ENCODE measurements at places on chromosomes 2 and 18.

- DNase-seq, result no peak
These were observed 70.6 kb upstream of the TCF7L1 start for GRCh38 chr2:85062565-85062964.

DNA sequence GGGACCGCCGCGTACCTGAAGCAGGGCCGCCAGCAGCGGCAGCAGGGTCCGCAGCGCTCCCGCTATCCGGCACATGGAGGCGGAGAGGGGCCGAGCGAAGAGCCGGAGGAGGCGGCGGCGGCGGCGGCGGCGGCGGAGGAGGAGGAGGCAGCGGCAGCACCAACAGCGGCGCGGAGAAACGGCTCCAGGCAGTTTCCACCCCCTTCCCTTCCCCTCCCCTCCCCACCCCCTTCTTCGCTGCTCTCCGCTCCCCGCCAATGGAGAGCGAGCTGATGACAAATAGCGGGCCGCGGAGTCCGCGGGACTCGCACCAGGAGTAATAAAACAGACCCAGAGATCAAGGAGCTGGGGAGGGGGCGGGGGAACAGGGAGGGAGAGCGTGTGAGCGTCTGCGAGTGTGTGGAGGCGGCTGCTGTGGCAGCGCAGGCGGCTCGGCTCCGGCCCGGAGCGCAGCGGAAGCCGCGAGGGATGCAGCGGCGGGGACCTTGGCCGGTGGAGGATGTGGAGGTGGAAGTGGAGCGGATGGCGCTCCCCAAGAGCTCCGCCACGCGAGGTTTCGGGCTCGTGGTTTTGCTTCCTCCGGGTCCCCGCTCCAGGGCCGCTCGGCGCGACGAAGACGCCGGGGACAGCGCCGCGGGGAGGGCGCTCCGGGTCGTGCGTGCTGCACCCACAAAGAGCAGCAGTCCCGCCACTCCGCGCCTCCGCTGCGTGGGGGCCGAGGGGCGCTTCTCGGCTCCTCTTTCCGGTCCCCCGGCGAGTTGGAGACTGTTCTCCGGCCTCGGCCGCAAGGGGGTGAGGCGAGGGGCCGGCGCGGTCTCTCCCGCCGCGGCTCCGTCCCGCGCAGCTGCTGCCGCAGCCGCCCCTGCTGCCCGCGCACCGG lies at the start of gene CDH2:
TSS of gene CDH2 (minus strand) at position 183 of the 880 bp plus-strand sequence. CDS start at position 75, 108 bp downstream.
- DNase-seq, result peak; percentile 68

- DNase-seq, result no peak
These were observed 263.2 kb upstream of the CDH7 start for GRCh38 chr18:65487569-65487968.

GRCh38 chr2:127609818-127610217 lies 36.1 kb upstream of the GPR17 start:
- no peak for DNase-seq

DNA sequence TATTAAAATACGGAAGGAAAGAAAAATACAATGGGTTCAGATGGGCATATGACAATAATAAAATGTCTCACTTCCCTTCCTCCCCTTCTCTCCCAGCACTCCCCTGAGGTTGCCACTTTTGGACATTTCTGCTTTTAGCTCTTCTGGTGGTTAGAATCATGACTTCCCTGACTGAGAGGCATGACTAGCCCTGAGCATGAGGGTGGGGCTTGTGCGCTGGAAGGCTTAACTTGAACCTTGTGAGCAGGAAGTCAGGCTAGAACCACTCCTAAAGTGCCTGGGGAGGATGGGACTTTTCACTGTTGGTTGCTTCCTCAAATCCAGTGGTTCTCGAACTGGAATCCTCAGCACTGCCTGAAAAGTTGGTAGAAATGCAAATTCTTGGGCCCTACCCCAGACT lies 19.7 kb upstream of the ARHGAP25 start:
- peak; percentile 50 for DNase-seq

GRCh38 chr2:84911135-84911678 lies 5.8 kb downstream of the TMSB10 start:
- DNase-seq, result no peak

DNA sequence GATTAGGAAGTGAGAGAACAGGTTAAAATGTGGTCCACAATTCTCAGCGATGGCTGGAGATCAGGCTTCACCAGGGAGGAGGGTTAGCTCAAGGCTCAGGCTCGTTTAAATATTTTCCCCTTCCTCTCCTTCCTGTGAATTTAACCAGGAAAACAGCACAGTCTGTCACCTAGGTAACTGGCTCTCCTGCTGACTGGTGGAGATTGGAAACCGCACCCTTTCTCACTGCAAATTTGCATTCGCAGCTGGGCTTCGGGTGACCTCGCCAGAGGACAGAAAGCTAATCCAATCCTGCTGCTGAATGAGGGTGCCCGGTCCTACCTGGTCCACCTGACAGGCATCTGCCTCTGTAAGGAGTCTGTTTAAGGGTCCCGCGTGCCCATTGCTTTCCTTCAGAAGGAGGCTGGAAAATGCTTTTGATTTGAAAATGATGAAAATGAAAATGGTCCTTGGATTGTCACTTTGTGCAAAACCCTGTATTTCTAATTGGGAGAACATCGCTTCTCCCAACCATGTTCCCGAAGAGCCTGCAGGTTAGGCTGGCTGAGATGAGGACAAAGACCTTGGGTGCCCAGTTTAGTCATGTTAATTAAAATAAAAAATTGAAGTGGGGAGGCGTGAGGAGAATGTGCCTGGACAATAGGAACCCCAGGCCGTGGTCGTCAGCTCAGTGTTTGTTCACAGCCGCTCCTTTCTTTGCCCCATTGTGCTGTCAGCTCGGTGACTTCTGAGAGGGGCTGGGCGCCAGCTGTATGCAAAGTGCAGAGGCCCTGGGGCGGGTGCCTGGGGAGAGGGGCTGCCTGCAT lies 43.4 kb upstream of the MTCL1 start:
- DNase-seq, result no peak

- no peak for DNase-seq
These were observed 213.3 kb downstream of the SETBP1 start for GRCh38 chr18:44893966-44894365.

- no peak for DNase-seq
These were observed 157.9 kb upstream of the GLI2 start for GRCh38 chr2:120577721-120578295.

GRCh38 chr2:153047220-153047619 lies 328.8 kb downstream of the ARL6IP6 start:
- no peak for DNase-seq

- no peak for DNase-seq
These were observed 8.1 kb downstream of the LRP2 start for GRCh38 chr2:169354244-169354643.

DNA sequence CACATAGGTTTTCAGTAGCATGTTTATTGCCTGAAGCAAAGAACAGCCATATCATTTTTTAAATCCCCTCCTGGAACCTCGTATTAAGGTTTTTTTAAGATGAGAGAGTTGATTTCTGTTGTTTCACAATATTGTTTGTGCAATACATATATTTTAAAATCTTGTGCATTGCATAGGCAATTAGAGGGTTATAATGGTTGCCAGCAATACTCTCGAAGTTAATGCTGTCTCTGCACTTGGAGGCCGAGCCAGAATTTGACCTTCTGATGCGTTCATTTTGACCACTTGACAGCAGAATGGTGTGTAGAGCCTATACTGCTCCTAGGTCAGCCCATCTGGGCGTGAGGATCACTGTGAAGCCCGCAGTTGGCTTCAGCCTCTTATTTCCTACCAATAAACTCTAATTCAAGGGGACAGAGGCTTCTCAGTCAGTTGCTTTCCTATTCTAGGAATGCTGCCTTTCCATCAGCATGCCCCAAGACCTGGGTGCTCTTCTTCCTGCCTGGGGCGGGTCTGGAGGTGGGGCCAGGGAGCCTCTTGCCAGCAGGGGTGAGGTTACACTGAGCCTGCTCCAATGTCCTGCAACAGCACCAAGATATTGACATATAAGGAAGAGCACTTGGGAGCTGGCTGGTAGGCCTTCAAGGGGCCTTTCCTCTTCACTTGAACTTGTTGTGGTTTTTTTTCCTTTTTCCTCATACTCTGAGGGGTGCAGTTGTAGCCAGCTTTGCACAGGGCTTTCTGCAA lies 91.4 kb upstream of the BCL2L11 start:
- DNase-seq, result no peak

- no peak for DNase-seq
These were observed 73.1 kb upstream of the PID1 start for GRCh38 chr2:229344151-229344551.

- no peak for DNase-seq
These were observed 100.7 kb upstream of the CYP1B1 start for GRCh38 chr2:38176619-38177021.

DNA sequence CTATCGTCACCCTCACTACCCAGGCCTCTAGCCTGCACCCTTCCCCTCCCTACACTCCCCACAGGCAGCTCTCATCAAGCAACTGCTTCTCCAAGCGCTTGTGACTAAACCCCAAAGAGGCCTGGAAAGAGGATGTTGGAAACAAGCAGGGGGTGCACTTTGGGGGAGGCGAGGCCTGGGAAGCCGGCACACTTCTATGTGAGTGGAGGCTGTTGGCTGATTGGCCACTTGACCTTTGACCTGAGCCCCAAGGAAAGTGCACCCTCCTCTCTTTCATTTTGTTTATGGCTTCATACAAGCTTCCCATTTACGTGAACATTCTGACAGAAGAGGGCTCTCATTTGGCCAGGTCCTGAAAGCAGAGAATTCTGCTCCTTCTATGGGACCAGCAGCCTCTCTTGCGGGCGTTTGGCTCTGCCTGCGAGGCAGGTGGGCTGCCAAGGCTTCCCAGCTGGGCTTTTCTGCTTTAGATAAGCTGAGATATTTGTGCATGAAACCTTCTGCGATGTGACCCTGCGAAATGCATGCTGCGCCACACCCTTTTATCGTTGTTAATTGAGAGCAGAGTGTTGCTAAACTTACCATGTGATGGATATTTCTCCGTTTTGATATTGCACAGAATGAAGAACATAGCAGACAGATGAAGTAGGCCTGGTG lies 134.8 kb upstream of the NCK2 start:
- DNase-seq, result no peak

DNA sequence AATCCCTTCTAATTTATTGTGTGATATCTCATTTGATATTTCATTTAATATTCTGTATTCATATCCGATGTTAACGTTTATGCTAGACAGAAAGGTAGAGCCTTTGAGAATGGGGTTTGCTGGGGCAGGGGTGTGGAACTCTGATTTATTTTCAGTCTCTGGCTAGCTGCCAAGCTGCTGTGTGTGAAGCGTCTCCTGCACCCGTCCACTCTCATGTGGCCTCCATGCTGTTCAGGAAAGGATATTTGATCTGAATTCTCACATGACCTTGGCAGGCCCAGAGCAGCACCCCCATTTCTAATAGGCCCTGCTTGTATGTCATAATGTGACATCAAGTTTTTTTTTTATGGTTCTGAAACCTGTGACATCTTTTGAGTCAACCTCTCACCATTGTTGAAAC lies 1.6 kb downstream of the IL1R1 start:
- no peak for DNase-seq

GRCh38 chr18:68960355-68960754 lies 162.5 kb downstream of the CCDC102B start:
- no peak for DNase-seq

DNA sequence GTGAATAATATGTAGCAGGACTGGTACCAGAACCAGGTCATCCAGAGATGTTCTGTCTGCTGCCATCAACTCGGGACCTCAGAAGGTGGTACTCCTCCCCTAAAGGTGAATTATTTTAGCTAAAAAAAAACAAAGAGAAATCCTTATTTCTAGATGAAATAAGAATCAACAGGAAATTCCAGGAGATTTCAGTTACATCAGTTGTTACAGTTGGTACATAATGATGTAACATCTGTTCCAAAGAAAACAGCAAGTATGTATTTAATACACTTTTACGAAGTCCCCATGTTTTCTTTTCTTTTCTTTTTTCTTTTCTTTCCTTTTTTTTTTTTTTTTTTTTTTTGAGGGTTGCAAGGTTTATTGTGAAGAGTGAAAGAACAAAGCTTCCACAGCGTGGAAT lies 33.6 kb upstream of the CD28 start:
- no peak for DNase-seq

DNA sequence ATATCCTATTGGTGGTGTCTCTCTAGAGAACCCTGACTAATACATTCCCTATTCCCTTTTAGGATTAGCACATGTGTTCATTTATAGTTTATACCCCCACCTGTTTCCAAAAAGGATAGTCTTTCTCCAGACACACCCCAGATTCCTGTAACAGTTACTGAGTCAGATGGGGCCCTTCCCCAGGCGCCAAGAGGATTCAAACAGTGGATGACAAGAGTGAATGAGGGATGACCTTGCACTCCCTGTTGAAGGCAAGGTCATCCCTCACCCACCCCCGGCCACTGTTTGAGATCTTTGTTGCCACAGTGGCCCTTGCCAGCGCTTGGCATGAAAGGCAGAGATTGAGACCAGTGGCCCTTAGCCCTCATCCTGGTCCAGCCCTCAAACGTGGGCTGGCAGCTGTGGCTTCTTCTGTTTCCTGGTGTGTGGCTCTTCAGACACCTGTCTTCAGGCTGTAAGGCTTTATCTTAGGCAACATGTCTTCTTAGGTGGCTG lies 15.3 kb upstream of the REEP1 start:
- DNase-seq, result no peak

DNA sequence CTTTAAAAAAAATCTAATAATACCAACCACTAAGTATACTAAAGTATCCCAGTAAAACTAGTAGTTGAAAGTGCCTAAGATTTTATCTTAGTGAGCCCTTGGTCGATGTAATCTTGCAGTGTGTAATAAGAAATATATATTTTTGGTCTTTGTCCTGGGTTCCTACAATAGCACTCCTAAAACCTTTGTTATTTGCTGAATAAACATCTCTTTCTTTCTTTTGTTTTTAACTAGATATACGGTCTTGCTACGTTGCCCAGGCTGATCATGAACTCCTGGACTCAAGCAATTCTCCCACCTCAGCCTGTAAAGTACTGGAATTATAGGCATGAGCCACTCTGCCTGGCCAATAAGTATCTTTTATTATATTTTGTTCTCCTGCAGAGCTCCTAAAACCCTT lies 2.4 kb upstream of the TP53I3 start:
- DNase-seq, result no peak

- no peak for DNase-seq
These were observed 374.1 kb downstream of the LRATD1 start for GRCh38 chr2:15006667-15007066.

- DNase-seq, result no peak
These were observed 4.4 kb upstream of the EXOC6B start for GRCh38 chr2:72830273-72830672.

DNA sequence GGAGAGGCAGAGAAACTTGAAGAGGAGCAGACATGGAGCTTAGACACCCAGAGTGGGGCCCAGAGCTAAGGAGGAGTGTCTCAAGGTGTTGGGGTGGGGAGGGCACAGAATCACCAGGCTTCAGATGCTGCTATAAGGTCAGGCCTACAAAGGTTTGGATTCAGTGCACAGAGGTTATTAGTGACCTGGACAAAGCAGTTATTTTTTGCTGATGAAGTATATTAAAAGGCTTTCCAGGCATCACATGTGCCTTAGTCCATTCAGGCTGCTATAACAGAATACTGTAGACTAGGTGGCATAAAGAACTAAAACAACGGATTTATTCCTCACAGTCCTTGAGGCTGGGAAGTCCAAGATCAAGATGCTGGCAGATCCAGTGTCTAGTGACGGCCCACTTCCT lies 145.6 kb upstream of the ALPP start:
- no peak for DNase-seq

- no peak for DNase-seq
These were observed 368.1 kb downstream of the ZEB2 start for GRCh38 chr2:144151851-144152250.

All from GM20000 (cell line).